NCI-H526 (cell line): ENCODE measurements at places on chromosomes 3 and 15.
A peak's percentile ranks its signal among the peaks of the same experiment; 100 is the strongest.

GRCh38 chr15:100785181-100786138 lies 94.2 kb upstream of the ALDH1A3 start:
- peak; percentile 18 for DNase-seq

DNA sequence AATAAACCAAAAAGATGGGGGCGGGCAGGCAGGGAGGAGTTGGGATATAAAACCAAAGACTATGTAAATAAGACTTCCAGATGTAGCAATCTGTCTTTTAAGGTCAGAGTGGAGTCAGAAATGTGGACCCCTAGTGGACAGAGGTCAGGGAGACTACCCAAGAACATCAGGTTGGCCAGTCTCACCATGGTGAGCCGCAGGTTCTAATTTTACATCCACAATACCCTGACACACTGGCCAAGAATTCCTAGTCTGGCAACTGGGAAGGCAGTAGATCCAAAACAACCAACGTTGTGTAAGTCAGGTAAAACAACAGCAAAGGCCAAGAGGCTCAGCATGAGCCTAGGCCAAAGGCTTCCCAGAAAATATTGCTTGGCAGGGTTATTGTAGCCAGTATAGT lies 203.4 kb downstream of the FOXP1 start:
- no peak for DNase-seq

- no peak for DNase-seq
Observed at GRCh38 chr3:2303566-2303965, 204.9 kb downstream of the CNTN4 start.

- DNase-seq, result no peak
Observed at GRCh38 chr3:138443521-138444503, 9.4 kb downstream of the ESYT3 start.

- DNase-seq, result no peak
Observed at GRCh38 chr15:84112025-84112424, 123.5 kb upstream of the GOLGA6L4 start.

- DNase-seq, result no peak
Observed at GRCh38 chr3:192851821-192852372, 65.8 kb downstream of the MB21D2 start.

DNA sequence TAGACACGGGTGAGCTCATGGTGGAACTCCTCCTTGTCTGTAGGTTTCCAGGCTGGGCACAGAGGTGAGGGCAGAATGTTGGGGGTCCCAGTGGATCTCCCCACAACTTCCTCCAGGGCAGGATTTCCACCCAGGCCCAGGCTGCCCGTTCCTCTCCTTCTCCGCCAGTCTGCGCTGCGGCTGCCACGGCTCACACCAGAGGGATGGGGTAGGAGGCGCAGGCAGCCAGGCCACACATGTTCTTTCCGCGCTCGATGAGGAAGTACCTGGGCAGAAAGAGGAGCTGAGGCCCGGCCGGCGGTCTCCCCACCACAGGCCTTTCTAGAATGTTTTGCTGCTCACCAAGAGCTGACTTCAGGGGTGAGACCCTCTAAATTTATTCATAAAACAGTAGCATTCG lies 22.9 kb downstream of the CTSH start:
- DNase-seq, result no peak

DNA sequence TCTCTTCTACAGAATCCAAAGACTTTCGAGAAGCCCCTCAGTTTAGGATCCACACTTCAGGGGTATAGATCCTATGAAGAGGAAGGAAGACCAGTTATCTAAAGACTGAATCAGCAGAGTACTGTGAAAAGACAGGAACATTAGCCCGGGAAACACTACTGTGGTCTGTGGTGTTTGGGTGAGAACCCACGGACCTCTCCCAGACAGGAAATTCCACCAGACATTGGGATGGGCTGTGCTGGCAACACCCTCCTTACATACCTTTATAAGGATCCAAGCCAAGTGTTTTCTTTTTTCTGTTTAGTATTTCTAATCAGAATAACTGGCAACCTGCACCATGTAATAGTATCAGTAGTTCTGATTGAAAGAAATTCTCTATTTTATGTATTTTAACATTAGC lies 14.1 kb downstream of the TMEM207 start:
- no peak for DNase-seq

DNA sequence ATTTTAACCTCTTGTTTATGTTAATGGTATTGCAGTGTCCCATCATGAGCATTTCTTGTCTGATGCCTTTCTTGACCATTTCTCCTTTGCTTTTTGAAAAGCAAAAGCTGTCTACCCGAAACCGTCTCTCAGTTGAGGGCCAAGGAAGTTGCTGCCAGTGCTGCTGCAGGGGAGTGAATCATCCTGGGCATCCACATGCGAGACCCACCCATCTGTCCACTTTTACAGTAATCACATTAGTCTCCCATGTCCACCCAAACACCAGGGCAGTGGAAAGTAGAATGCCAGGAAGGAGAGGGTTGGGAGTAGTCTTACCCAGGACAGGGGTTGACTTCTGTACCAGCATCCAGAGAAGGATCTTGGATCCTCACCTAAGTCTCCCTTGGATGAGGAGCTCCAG lies 48.6 kb upstream of the TEX264 start:
- no peak for DNase-seq

DNA sequence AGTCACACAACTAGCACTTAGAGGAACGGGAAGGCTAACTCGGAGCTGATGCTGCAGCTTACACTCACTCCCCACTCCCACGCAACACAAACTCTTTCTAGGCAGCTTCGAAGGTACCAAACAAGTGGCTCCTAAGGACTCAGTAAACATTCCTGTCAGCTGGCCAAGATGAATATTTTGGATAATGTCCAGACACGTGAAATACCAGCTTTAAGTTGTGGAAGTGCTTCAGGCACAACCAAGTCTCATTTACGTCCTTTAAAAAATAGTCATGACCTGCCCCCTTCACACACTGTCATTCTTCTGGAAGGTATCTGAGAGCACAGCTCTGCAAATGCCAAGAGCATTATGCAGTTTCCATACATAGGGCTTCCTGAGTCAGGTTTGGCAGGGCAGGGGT lies 1005.9 kb upstream of the CFAP20DC start:
- no peak for DNase-seq

DNA sequence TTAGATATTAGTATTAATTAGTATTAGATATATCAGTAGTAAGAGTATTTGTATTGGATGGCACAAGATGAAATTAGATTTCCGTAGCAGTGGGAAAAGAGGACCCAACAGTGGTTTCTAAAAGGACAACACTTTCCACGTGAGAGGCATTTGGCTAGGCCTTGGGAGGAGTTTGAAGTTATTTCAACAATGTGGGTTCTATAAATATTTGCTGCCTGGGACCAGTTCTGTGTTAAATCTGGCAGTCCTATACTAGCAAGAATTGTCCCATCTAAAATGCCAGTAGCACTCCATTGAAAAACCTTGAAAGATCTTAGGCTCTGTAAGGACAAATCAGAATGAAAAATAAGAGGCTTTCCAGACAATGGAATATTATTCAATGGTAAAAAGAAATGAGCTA lies 347.1 kb upstream of the DNAJC19 start:
- DNase-seq, result no peak

DNA sequence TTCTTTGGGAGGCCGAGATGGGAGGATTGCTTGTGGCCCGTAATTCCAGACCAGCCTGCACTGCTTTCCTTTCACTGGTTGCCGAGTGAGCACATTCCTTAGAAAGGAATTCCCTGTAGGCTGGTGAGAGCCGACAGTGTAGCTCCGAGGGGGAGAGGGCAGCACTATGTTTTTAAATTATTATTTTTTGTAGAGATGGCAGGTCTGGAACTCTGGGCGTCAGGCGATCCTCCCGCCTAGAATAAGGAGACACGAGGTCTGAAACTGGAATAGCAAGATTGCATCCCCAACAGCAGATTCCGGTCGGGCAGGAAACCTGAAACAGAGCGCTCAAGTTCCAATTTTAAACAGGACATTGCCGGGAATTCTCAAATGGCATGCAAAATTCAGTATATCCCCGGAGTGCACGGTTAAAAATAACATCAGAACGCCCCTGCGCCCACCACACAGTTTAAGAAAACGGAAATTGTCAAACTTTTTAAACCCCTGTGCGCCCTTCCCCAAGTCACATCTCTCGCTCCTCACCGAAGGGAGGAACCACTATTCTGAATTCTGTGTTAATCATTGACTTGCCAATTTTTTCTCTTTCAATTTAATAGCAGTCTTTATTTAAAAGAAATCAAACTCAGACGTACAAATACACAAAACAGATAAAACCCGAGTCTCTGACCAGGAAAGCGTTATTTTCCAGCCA lies 643 bp upstream of the RNU5B-1 start:
- DNase-seq, result peak; percentile 78
